ENCODE measurements at places on chromosomes 2 and 18.

GRCh38 chr18:26460449-26461091, 87.8 kb downstream of the KCTD1 start:
- DNase-seq, result no peak

DNA sequence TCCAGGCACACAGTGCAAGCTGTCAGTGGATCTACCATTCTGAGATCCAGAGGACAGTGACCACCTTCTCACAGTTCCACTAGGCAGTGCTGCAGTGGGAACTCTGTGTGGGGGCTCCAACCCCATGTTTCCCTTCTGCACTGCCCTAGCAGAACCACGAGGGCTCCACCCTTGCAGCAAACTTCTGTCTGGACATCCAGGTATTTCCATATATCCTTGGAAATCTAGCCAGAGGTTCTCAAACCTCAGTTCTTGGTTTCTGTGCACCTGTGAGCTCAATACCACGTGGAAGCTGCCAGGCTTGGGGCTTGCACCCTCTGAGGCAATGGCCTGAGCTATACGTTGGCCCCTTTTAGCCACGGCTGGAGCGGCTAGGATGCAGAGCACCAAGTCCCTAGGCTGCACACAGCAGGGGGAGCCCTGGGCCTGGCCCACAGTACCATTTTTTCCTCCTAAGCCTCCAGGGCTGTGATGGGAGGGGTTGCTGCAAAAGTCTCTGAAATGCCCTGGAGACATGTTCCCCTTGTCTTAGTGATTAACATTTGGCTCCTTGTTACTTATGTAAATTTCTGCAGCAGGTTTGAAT, 77.5 kb downstream of the MAP4K3 start:
- no peak for DNase-seq

- no peak for DNase-seq
Measured at GRCh38 chr2:109350526-109350925, 221.5 kb downstream of the SH3RF3 start.

- peak; percentile 60 for DNase-seq
Measured at GRCh38 chr2:174931724-174932123, 73.5 kb downstream of the CHN1 start.

- DNase-seq, result no peak
Measured at GRCh38 chr2:144922519-144922918, 402.6 kb upstream of the ZEB2 start.
